ENCODE measurements at places on chromosomes 1 and 21. TPM values are rescaled to one million over a fixed set of nuclear protein-coding genes. Genes with fewer than 3 reads are reported as not detected.

The SAMSN1 gene
- polyA plus RNA-seq = not detected

GRCh38 chr1:208848854-208849253 is 604.7 kb upstream of the PLXNA2 start:
- DNase-seq = no peak

DNA sequence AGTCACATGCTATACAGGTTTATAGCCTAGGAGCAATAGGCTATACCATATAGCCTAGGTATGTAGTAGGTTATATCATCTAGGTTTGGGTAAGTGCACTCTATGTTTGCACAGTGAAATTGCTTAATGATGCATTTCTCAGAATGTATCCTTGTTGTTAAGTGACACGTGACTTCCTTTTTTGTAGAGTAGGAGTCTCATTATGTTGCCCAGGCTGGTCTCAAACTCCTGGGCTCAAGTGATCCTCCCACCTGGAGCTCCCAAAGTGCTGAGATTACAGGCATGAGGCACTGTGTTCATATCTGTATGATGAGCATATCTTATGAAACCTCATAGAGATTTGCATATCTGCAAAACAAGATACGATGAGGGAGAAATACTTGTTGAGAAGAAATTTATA is 13.8 kb upstream of the ABCB10 start:
- no peak for DNase-seq

The RCSD1 gene
- polyA plus RNA-seq = not detected

DNA sequence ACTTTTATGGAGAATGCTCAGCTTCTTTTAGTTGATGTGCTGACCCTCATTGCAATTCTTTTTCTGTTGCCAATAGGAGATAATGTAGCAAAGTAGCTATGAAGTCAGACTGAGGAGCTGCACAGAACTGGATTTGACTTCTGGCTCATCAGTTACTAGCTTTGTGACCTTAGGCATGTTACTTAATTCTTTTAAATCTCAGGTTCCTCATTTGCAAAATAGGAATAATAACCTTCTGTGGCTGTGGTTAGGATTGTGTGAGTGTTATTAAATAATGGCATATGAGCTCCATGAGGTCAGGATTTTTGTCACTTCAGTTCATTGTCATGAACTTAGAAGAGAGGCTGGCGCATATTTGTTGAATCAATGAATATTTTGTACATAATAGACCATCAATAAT is 237.6 kb upstream of the SGIP1 start:
- DNase-seq = no peak

All from AG04450 (cell line).